ENCODE measurements at places on chromosomes 2 and 18.

DNA sequence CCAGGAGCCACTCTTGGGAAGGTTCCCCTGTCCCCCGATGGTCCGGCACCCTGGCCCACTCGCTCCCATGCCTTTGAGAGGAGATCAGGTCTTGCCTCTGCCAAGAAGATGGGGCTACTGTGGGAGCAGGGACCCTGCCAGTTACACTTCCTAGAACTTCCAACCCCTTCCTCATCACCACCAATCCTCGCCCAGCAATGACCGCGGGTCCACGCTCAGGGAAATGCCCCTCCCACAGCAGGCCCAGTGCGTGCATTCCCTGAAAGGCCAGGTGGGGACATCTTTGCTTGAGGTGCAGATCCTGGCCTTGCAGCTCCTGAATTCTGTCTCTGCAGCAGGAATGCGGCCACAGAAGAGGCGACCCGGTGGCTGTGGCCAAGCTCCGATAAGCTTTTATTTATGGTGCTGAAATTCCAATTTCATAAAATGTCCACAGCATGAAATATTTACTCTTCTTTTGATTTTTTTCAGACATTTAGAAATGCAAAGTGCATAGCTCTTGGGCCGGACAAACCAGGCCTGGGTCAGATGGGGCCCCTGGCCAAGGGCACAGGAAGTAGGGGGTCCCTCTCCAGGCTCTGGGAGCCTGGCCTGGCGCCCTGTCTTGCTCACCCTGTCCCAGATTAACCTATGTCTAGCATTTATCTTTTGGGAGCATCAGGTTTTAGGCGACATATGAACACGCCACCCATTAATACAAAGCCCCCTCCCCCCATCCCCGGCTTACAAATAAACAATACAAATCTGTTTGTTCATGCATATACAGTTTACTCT is 29.8 kb downstream of the PXDN start:
- DNase-seq = no peak

DNA sequence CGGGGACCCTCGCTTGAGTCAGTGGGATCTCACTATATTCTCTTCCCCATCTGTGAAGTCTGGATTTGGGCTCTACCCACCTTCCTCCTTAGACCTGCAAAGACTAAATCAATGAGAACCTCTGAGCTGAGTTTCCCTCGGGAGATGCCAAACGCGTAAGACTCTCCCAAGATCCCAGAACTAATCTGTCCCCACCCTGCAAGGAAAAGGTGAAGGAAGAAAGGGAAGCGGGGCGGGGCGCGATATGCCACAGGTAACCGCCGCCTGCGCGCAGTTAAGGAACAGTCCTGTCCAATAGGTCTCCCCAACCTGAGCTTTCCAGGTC is 780 bp downstream of the SRD5A2 start:
- DNase-seq = no peak

DNA sequence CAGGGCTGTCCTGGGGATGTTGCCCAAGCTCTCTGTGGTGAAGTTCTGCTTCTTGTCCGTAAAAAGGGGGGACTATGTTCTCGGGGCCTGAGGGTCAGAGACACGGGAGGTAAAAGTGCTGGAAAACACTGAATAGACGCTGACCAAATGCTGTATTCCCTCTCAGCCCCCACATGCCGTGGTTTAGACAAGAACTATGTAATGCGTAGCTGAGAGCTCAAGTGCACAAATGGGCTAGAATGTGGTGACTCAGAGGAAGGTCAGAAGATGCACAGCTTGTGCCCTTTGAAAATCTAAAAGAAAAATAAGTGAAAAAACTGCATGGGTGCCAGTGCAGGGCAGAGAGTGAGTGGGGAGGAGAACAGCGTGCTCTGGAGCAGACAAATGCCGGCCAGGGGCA is 80.3 kb upstream of the MAP4K4 start:
- DNase-seq = no peak

DNA sequence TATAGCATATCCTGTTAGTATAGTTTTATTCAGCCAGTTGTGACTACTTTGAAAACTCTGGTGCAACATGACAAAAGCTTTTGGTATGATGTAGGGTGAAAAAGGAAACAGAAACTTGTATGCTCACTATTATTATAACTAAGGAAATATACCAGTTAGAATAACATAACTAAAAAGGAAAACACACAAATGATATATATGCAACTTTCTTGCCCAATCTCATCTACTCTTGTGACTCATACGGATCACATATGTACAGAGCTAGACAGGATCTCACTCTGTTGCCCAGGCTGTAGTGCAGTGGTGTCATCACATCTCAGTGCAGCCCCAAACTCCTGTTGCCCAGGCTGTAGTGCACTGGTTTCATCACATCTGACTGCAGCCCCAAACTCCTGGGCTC is 12.4 kb upstream of the TLK1 start:
- DNase-seq = no peak
